ENCODE measurements at places on chromosomes 1 and 21.

- DNase-seq, result no peak
Observed at GRCh38 chr1:82520611-82521010, 719.9 kb downstream of the ADGRL2 start.

- DNase-seq, result no peak
Observed at GRCh38 chr1:184734980-184735379, 19.7 kb downstream of the EDEM3 start.

- no peak for DNase-seq
Observed at GRCh38 chr1:226588484-226588883, 39.9 kb downstream of the STUM start.

GRCh38 chr1:185534801-185535200 lies 199.4 kb upstream of the HMCN1 start:
- DNase-seq, result no peak

GRCh38 chr1:30728832-30729638 lies 5.7 kb upstream of the MATN1 start:
- DNase-seq, result no peak

DNA sequence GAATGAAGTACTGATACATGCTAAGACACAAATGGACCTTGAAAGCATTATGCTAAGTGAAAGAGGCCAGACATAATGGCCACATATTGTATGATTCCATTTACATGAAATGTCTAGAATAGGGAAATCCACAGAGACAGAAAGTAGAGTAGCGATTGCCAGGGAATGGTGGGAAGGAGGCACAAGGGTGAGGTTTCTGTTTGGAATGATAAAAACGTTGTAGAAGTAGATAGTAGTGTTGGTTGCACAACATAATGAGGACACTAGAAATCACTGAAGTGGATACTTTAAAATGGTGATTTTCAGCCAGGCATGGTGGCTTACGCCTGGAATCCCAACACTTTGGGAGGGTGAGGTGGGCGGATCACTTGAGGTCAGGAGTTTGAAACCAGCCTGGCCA lies 97.6 kb upstream of the VANGL1 start:
- peak; percentile 38 for DNase-seq

GRCh38 chr1:94962409-94963265 lies 35.7 kb upstream of the CNN3 start:
- no peak for DNase-seq

GRCh38 chr1:53506355-53507050 lies 47.3 kb downstream of the DMRTB1 start:
- no peak for DNase-seq

DNA sequence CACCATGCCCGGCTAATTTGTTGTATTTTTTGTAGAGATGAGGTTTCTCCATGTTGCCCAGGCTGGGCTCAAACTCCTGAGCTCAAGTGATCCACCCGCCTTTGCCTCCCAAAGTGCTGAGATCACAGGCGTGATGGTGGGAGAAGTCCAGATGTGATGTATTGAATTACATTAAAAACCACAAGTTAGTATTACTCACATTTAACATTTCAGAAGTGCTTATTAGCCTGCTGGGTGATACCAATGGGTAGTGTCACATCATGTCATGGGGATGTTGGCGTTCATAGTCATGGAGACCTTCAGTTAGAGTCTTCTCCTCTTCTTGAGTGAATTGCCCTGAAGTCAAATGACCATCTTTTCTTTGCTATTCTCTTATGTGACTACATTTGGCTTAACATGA lies 63.6 kb upstream of the VAMP3 start:
- peak; percentile 51 for DNase-seq

GRCh38 chr21:37563641-37564340 lies 197.2 kb downstream of the DYRK1A start:
- peak; percentile 94 for DNase-seq

DNA sequence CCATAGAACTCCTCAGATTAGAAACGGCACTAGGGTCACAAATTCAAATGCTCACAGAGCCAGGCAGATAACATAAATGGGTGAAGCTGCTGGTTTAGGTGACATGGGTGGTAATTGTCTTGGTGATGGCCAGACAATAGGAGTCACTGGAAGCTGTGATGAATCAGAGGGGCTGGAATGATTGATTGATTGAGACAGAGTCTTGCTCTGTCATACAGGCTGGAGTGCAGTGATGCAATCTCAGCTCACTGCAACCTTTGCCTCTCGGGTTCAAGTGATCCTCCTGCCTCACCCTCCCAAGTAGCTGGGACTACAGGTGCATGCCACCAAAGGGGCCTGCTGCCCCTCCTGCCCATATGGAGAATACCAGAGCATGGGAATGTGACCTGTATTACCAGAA lies 63.0 kb downstream of the HIVEP3 start:
- DNase-seq, result no peak

GRCh38 chr1:228291906-228292608 lies 84.2 kb downstream of the OBSCN start:
- DNase-seq, result no peak

GRCh38 chr1:26034504-26035202 lies 11.3 kb downstream of the SLC30A2 start:
- no peak for DNase-seq

GRCh38 chr1:114892194-114892918 lies 37.7 kb downstream of the SYCP1 start:
- DNase-seq, result no peak

GRCh38 chr1:58908561-58909560 lies 125.0 kb upstream of the JUN start:
- DNase-seq, result peak; percentile 89

- DNase-seq, result no peak
Observed at GRCh38 chr1:107943694-107944093, 21.3 kb downstream of the VAV3 start.

GRCh38 chr1:54800899-54801759 lies at the start of gene TTC22:
Gene TTC22 (minus strand): TSS chr1:54801323. CDS start chr1:54801163, 160 bp downstream.
- no peak for DNase-seq

DNA sequence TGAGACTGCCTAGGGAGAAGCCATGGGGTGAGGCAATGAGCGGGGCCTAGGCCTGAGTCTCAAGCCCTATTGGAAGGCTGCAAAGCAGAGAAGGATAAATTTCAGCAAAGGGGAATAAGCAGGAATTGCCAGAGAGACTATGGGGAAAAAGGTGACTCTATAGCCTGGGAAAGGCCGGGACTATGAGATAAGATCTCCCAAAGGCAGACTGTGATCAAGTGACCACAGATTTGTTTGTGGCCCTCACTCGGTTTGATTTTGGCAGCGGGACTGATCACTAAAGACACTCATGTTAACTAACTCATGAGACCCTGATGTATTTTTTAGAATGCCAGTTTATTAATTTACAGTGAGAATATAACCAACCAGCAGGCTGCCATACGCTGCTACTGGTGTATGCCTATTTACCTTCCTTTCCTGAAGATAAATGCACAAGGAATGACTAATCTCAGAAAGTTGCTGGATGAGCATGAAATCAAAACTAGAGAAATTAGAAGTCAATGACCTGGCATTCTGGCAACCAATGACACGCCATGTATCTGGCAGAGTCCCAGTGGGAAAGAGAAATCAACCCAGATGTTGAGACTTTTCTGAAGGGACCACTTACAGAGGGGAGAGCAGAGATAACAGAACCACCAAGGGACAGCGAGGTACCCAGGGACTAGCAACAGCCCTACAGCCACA lies 4.3 kb downstream of the HSF2BP start:
- peak; percentile 50 for DNase-seq

DNA sequence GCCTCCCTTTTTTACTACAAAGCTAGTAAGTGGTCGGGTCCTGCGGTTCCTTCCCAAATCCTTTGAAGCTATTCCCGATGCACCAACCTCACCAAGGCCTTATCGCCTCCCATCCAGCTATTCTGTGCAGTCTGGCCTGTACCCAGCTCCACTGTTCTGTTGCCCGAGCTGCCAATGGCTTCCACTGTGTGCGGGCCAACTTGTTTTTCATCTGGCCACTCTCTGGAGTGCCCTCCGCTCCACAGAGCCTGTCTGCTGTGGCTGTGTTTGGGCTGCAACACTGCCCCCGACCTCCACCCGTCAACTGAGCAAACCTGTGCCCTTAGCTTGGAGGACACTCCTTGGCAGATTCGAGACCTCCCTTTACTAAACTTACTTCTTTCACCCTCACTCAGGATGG lies 125.0 kb downstream of the KIAA0319L start:
- DNase-seq, result no peak

DNA sequence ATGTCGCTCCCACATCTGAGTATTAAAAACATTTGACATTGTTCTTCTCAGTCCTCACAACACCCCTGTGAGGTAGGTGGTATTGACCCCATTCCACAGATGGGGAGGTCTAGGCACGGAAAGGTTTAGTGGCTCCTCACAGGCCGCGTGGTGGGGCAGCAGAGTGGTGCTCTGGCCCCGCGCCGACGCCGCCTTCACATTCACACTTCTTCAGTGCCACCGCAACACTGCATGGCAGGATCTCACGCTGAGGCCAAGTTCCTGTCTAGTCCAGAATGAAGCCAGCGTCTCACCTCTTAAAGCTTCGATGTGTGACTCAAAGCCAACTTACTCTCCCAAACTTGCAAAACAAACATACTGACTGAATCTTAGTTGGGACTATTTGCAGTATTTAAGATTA lies 12.1 kb downstream of the ICMT start:
- DNase-seq, result no peak

DNA sequence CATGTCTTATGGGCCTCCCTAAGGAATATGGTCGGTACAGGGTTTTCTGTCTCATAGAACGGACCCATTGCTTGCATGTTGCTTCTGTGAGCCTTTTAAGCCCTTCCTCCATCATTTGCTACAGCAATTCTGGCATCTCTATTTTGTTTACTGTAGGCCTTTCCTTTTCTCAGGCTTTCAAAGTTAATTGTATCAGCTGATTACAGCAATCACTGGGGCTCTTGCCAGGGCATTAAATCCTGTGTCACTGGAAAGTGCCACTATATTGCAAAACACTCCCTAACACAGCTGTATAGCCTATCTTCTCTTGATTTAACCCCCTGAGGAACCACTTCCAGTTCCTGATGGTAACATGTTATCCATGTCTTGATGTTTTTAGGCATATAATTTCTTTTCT lies 156.5 kb downstream of the PDE4B start:
- DNase-seq, result no peak

- DNase-seq, result no peak
Observed at GRCh38 chr1:25832336-25833037, 12.7 kb downstream of the MTFR1L start.

DNA sequence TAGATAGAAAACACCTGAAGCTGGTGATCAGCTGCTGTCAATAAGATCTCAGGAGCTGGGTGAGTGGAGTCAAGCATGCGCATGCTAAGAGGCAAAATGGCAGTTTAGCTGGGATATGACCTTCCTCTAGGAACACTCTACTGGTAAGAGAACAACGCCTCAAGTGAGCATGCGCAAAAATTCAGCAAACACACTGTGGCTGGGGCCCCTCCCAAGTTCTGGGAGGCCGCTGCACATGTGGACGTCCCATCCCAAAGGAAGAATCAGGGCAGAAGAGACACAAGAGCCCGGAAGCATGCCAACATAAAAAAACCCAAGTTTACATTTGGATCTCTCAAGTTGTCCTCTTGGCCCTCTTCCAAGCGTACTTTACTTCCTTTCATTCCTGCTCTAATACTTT lies 126.3 kb upstream of the F3 start:
- DNase-seq, result no peak

- DNase-seq, result no peak
Observed at GRCh38 chr1:200849430-200849829, 23.4 kb upstream of the GPR25 start.

GRCh38 chr1:165356876-165357275 lies 361 bp upstream of the LMX1A start:
- DNase-seq, result no peak

- DNase-seq, result peak; percentile 49
Observed at GRCh38 chr1:33382661-33383415, 48.1 kb downstream of the PHC2 start.

GRCh38 chr1:236159704-236160539 lies 17.6 kb downstream of the GPR137B start:
- no peak for DNase-seq
